ENCODE measurements at places on chromosomes 11 and 22.
A peak's percentile ranks its signal among the peaks of the same experiment; 100 is the strongest.

GRCh38 chr22:47219789-47220188, 457.3 kb downstream of the TBC1D22A start:
- DNase-seq, result no peak

GRCh38 chr22:32583074-32583682, 108.6 kb downstream of the FBXO7 start:
- no peak for DNase-seq

DNA sequence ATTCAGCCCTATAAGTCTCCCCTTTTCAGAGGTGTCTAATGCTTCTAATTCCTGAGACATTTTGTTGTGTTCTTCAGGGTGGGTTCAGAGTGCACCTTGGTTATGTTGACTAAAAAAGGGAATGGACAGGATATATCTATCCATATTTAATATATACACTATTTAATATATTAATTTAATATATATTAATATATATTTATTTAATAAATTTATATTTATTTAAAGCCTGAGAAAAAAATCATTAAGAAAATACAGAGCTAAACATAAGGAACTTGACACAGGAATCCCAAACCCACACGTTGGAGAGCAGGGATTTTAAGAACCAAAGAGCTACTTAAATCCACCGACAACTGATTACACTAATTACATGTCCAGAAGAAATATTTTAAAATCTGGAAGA, 674.2 kb upstream of the KIRREL3 start:
- DNase-seq, result no peak

DNA sequence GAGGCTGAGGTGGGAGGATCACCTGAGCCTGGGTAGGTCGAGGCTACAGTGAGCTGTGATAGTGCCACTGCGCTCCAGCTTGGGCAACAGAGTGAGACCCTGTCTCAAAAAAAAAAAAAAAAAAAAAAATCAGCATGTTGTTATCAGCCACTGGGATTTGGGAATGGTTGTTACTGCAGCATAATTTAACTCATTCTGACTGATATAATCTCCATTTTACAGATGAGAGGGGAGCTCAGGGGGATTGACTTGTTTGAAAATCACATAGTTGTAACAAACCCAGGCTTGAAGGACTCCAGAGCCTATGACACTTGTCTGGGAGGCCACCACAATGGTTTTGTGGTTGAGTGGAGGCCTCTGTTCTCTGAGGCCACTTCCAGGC, 3.0 kb upstream of the SEPTIN3 start:
- DNase-seq, result no peak

DNA sequence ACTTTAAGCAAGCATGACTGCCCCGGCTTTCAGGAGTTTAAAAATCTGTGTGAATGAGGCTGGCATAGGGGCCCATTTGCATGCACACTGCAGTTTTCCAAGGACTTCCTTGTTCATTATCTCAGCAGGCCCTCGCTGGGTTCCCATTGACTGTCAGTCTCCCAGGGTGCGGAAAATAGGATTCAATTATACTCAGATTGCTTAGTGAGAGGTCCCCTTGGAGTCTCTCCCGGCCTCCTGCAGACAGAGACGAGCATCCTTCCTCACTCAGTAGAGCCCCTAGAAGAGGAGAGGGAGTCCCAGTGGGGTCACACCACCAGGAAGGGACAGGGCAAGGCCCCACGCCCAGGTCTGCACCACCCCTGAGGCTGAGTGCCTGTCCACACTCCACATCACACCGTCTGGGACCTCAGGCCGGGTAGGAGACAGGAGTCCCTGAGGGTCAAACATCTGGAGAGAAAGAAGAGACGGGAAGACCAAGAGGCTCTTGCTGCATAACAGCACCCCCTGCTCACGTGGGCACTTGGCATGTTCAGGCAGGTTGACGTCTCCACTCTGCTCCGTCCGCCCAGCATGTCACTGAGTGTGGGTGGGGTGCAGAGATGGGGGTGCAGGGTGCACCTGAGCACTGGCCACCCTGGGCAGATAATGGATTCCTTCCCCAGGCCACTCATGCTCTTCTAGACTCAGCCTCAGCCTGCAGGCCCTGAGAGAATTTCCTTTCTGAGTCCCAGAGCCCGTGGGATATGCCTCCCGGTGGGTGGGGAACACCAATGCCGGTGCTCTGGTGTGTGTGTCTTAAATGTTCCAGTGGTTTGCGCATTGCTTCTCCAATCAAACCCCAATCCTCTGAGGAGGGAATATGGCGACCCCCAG, 58.8 kb downstream of the MCM5 start:
- no peak for DNase-seq

- no peak for DNase-seq
Measured at GRCh38 chr11:97756571-97757335, 1264.0 kb upstream of the CNTN5 start.

GRCh38 chr11:113668255-113668654, 37.9 kb downstream of the TMPRSS5 start:
- no peak for DNase-seq

DNA sequence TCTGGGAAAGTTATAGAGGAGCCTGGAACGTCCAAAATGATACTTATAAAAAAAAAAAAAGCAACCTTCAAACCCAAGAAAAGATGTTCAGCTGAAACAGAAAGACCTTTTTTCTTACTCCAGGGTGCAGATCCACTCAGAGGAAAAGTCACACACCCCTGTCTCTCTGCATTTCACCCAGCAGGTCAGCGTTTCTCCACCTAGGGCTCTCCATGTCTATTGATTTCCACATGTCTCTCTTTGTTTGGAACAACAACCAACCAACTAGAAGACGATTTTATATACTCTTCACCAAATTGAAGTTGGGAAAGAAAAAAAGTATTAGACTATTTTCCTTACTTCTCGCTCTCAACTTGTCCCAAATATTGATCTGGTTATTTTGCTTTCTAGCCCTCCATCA, 42.2 kb upstream of the BLID start:
- no peak for DNase-seq

DNA sequence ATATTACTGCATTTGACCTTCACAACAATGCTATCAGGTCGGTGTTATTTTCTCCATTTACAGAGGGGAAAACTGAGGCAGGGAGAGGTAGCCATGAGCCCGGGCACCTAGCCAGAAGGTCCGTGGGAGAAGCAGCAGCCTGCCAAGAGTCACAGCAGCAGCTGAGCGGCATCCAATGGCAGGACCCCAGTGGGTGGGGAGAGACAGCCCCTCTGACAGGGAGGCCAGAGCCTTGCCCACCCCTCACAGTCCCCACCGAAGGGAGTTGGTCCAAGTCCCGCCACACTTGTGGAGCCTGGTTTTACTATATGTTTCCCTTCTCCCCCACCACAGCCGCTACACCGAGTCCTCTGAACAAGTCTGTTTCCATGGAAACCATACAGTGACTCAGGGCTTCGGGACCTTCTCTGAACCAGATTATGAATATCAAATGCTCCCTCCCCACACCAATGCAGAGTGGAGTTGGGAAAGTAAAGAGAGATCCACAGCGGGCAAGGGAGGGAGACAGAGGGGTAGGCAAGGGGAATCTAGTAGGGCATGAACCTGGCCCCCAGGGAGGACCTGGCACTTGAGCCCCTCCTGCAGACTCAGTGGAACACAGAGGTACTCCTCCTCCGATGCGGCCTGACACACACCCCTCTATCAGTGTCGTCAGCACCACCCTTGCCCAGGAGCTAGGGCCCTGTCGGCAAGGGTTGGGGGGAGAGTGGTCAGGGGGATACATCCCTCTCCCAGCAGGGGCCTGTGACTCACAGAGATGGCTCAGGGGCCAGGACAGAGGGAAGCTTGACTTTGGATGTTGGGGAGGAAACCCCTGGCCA, 2.5 kb downstream of the CHST1 start:
- DNase-seq, result peak; percentile 66

DNA sequence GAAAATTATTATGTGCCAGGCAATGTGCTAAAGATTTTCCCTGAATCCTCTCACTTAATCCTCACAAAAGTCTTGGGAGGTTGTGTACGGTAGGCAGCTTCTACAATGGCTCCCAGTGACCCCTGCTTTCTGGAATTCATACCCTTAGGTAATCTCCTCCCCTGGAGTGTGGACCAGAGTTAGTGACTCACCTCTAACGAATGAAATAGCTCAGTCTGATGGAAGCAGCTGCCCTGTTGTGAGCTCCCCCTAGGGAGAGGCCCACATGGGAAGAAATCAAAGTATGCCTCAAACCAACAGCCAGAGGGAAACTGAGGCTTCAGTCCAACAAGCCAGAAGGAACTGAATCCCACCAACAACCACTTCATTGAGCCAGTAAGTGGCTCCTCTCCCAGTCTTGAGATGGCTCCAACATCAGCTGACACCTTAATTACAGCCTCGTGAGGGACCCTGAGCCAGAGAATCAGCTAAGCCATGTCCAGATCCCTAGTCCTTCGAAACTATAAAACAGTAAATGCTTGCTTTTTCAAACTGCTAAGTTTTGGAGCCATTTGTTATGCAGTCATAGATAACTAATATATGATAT, 98.9 kb upstream of the ISX start:
- no peak for DNase-seq

DNA sequence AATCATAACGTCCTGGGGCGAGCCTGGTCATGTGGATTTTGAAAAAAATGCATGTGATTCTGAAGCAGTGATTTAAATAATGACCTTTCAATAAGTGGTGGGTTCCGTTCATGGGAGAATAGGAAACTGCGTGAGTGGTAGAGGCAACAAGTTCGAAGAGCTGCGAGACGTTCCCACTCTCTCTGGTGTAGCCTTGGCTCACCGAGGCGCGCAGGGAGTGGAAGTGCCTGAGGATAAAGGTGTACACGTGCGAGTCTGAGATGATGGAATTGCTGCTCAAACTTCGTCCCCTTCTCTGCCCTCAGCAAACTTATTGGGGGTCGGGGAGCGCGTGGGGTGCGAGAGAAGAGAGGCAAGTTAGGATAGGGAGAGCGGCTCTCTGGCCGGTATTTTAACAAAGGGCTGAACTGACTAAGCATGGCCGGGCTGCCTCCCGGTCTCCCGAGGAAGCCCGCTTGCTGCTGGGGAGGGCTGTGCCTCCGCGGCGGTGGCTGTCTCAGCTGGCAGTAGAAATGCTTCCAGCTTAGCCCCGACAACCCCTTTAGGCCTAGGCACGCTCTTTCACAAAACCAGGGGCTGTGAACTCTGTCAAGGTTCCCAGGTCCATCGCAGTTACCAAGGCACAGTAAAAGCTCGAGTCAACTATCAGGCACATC, 875 bp upstream of the STT3A start:
- DNase-seq, result no peak

GRCh38 chr11:102447193-102447592, 5.4 kb downstream of the TMEM123 start:
- no peak for DNase-seq

GRCh38 chr22:36026741-36027140, 1.9 kb downstream of the RBFOX2 start:
- DNase-seq, result peak; percentile 47

GRCh38 chr11:27085605-27086004, 45.0 kb downstream of the BBOX1 start:
- no peak for DNase-seq

GRCh38 chr22:49419661-49420060, 408.0 kb downstream of the BRD1 start:
- no peak for DNase-seq

GRCh38 chr22:19644314-19645223, 69.7 kb upstream of the SEPTIN5 start:
- no peak for DNase-seq

- DNase-seq, result no peak
Measured at GRCh38 chr11:99176430-99176829, 155.7 kb downstream of the CNTN5 start.

DNA sequence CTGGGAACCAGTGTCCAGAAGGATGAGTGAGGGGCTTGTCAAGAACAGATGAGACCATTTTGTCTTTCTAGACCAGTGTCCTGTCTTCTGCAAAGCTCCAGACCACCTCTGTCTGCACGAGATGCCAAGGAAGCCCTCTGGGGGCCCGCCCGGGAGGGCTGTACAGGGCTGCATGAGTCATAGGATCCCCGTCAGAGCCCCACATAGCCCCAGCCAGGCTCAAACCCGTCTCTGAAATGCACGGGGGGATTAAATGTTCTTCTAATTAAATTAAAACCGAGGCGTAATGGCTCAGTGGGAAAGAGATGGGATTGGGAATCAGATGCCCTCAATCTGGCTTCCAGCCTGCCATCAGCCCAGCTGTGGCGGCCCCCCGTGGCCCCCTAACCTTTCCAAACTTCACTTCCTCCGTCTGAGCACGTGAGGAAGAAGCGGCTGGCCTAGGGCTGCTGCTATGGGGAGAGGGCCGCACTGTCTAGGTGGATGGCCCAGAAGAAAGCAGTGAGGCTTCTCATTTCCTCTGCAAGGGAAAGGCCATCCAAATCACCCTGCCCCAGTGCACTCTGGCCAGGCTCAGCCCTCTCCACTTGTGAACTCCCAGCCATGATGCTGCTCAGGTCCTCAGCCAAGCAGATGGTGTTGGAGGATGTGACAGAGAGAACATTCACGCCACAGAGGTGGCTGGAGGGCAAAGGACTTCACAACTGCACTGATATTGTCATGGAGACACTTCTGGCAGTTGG, 32.8 kb downstream of the KCNQ1OT1 start:
- DNase-seq, result no peak

DNA sequence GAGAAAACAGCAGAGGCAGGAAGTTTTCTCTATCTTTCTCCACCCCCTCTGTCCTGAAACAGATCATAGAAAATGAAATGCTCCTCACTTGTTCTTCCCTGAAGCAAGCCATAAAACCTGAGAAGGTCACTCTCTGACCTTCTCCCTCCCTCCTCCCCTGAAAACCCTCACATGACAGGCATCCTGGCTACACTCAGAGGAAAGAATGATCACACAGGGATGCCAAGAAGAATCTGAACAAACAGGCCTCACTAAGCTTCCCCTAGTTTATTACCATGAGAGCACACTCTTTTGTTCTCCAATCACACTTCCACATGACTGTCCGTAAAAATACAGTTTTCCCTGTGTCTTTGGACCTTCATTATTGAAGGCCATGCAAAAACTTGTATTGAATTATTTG, 300.1 kb downstream of the BUD13 start:
- DNase-seq, result no peak

- DNase-seq, result no peak
Measured at GRCh38 chr11:63901660-63902059, 15.3 kb downstream of the RCOR2 start.

- no peak for DNase-seq
Measured at GRCh38 chr11:111450480-111451320, 61.5 kb downstream of the BTG4 start.

GRCh38 chr11:94837317-94837716, 69.2 kb downstream of the AMOTL1 start:
- DNase-seq, result no peak

Data from hindlimb muscle (tissue), 1 donor.